ENCODE measurements at places on chromosomes 11 and 22. TPM values are rescaled to one million over a fixed set of nuclear protein-coding genes. Genes with fewer than 3 reads are reported as not detected.

The TSPAN32 gene
- not detected for total RNA-seq

The MRGPRX3 gene
- 0.23 TPM for total RNA-seq

DNA sequence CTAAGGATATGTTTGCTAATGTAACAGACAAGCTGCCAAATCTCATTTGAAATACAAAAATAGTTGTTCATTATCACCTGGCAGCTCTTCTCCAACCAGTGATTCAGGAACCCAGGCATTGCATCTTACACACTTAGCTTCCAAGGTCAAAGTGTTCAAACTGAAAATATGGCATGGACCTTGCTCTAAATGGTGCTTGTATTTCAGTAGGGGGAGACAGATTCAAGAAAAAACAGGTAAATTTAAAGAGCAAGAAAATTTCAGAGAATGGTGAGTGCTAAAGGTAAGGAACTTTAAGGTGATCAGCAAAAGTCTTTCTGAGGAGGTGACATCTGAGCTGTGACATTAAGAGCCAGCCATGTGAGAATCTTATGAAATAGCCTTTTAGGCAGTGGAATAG is 82.8 kb upstream of the E2F8 start:
- DNase-seq = no peak

GRCh38 chr11:79055856-79056631 is 384.8 kb downstream of the TENM4 start:
- DNase-seq = no peak

GRCh38 chr11:60972182-60973030 is 926 bp downstream of the CD6 start:
- DNase-seq = no peak

DNA sequence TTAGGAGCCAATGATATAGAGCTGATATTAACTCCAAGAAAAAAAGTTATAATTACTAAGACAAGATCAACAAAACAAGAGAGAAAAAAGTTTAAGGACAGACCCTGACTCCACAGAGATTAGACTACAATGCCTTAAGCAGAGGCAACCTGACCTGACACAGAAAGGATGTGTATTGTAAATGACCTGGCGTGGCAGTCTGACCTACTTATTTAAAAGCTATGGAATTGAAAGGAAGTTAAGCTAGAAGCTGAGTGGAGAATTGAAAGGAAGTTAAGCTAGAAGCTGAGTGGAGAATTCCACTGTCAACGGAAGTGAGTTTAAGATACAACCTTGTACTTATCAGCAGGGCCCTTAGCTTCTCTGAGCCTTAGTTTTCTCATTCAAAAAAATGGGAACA is 885.4 kb downstream of the OPCML start:
- no peak for DNase-seq

- DNase-seq = no peak
These were observed 1.4 kb upstream of the FTH1 start for GRCh38 chr11:61968758-61969390.

DNA sequence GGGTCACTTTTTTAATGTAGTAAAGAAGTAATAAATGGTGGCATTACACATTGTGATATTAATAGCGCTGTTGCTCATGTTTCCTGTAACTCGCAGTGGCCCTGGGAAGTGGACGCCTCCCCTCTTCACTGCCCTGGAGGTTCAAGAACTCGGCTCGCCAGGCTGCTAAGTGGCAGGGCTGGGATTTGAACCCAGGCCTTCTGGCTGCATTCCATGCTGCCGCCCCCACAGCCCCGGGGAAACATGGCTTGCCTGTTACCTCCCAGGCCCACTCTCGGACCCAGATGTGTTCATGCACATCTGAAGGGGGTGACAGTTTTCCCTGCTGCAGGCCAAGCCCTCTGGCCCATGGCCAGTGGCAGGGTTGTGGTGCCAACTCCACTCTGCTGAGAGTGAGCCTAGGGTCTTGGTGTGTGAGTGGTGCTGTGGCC is 25.0 kb upstream of the MGAT3 start:
- no peak for DNase-seq

GRCh38 chr22:22527312-22527711 is 7.2 kb upstream of the ZNF280A start:
- DNase-seq = no peak

DNA sequence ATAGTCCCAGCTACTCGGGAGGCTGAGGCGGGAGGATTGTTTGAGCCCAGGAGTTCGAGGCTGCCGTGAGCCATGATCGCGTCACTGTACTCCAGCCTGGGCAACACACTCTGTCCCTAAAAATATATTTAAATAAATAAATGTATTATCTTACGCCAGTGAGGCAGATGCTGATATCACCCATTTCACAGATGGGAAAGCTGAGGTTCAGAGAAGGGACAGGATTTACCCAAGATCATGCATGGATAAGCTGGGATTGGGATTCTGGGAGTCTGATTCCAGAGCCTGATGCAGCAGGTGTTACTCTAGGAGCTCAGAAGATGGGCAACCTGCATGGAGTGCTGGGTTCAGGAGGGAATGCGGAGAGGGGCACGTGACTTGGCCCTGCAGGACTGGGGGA is 17.8 kb downstream of the SGSM1 start:
- DNase-seq = no peak
